ENCODE measurements at places on chromosomes 2 and 18. TPM values are rescaled to one million over a fixed set of nuclear protein-coding genes. Genes with fewer than 3 reads are reported as not detected.

The SCLY gene
- 46.1 TPM for total RNA-seq

The QPCT gene
- not detected for total RNA-seq

DNA sequence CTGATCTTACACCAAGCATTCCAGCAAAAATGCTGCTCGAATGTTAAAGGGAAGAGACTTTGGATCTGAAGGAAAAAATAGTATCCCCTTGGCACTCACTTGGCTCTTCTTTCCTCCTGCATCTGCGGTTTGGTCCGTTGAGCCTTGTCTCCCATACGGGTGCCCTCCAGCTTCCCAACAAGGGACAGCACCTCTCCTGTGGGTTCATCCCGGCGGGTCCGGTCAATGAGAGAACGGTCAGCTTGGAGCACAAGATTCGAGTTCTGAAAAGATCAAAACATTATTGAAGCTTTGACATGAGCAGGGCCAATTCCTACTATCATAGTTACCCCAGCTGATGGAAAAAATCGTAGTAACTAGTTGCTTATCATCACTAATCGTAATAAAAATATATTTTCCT lies 740 bp downstream of the SNRNP200 start:
- DNase-seq = no peak

GRCh38 chr2:186533717-186534116 lies 47.7 kb downstream of the ZC3H15 start:
- DNase-seq = no peak
